A673 (cell line): ENCODE measurements at places on chromosomes 2 and 18.

DNA sequence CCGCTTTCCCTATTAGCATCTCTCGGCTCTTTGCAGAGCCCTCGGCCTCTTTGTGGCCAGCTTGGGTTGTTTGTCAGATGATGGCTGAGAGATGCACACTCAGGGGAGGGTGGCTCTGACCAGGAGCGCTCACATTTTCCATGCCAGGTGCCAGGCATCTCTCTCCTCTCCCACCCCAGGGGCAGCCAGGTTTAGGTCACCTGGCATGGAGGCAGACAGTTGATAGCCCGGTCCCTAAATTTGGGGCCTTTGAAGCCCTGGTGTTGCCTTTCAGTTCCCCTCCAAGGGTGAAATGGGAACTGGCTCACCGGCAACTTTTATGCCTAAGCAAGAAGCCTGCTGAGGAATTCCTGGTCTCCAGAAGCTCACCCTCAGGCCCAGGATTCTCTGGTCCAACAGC is 19.1 kb downstream of the LBH start:
- no peak for DNase-seq

- no peak for DNase-seq
Measured at GRCh38 chr18:36758623-36759022, 70.2 kb downstream of the TPGS2 start.

GRCh38 chr18:59270689-59271257 is 2.5 kb downstream of the RAX start:
- no peak for DNase-seq

DNA sequence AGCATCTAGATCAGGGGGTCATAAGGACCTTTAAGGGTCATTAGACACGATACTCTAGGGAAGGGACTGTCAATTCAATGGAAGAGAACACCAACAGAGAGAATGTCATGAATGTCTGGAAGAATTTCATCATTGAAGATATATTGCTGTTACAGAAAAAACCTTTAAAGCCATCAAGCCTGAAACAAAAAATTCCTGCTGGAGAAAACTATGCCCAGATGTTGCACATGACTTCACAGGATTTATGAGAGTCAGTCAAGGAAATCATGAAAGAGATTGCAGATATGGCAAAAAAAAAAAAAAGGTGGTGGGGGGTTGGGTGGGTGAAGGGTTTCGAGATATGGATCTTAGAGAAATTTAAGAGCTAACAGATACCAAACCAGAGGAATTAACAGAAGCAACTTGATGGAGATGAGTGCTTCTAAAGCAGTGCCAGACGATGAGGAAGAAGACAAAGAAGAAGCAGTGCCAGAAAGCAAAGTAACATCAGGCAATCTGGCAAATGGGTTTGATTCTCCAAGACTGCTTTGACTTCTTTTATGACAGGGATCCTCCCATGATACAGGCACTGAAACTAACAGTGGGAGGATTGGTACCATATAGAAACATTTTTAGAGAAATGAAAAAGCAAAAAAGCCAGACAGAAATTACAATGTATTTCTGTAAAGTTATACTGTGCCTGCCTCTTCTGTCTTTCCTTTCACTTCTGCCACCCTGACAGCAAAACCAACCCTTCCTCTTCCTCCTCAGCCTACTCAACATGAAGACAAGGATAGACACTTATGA is 28.5 kb downstream of the MAP4K3 start:
- peak; percentile 41 for DNase-seq

DNA sequence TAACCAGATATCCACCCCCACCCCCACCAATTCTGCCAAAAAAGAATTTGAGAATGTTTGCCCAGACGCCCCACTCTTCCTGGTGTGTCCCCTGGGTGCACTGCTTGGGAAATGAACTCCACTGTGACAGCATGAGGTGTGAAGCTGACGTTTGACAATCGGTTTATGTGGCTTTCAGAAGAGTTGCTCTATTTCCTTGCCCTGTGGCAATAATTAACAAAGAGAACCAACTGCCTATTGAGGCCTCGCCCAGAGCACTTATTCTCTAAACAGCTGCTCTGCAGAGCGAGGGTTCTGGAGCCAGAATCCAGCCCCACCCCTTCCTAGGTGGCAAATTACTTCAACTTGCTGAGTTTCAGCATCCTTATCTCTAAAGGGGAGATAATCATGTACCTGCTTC is 115.8 kb upstream of the SIX3 start:
- peak; percentile 42 for DNase-seq

GRCh38 chr2:11082880-11083279 is 72.4 kb upstream of the SLC66A3 start:
- no peak for DNase-seq

GRCh38 chr2:208069186-208069585 is 43.9 kb upstream of the PLEKHM3 start:
- no peak for DNase-seq

DNA sequence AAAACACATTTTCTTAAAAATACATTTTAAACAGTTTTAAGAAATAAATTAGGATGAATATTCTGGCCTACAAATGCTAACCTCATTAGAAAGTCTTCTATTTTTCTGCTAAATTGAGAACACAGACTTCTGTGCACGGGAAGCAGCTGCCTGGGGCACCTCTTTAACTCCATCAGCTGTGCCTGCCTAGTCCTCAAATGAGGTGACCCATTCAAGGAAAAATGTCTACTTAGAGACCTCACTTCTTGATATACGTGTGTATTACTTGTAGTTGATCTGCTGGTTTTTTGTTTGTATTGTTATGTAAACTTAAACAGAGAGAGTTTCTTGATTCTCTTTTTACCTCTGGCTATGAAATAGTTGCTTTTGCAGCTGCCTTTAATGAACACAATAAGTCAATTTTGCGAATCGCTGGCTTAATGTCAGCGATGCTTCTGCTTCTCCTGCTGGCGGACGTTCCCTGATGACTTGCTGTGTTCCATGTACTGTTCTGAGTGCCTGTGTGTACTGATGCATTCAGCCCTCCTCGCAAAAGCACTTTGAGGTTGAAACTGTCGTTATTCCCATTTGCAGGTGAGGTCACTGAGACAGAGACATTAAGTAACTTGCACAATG is 88.7 kb upstream of the TXNDC2 start:
- DNase-seq: no peak

DNA sequence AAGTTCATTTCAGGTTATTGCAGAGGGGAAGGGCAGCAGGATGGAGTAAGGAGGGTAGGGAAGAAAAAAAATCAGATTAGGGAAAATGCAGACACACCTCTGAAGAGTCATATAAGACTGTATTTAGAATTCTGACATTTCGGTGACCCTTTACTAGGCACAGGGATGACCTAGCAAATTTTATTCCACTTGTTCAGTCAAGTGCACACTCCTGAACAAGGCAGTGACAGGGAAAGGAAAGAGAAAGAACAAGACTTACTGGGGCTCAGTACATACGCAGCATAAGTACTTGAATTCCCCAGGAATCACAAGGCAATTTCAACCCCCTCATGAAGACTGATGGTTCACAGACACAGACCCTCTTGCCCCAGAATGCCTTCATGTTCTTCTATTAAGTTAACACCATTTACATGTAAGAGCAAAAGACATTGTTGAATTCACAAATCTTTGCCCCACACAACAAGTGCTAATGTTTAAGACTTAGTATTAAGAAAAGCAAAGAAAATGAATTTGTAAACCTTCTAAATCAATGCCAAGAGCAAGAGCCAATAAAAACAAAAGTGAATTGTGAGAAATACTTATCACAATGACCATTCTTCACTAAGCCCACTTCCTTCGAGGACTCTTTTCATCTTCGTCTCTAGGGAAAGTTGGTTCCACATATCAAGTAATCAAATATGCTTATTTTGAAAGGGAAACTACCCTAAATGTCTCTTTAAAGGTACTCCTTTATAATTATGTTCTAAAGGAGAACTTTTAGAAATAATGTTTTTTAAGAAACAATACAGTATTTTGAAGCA is 47.0 kb downstream of the COBLL1 start:
- no peak for DNase-seq

DNA sequence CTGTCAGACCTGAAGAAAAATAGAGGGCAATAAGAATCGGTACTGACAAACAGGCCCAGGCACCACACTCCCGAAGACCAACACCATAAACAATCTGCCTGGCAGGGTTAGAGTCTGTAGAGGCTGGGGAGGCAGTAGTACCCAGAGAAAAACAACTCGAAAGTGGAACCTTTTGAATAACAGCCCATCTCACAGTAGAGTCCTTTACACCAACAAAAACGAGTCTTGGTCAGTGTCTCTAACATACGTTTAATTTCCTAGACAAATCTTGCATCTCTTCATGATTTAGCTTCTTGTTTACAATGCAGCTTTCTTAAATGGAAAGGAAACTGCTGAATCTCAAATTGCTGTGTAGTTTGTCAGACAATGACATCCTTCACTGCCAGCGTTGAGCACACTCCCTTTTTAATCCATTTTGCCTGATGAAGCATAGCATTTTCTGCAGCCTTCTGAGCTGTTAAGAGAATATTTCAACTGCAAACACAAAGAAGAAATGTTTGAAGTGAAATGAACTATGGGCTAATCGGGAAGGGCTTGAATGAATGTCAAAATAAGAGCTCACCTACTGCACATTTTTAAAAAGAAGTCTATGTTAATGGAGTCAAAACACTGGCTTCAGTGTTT is 73.1 kb upstream of the DSG1 start:
- DNase-seq: no peak
